ENCODE measurements at places on chromosomes 3 and 15.

- DNase-seq = no peak
Measured at GRCh38 chr15:50576166-50576565, 29.7 kb upstream of the USP50 start.

DNA sequence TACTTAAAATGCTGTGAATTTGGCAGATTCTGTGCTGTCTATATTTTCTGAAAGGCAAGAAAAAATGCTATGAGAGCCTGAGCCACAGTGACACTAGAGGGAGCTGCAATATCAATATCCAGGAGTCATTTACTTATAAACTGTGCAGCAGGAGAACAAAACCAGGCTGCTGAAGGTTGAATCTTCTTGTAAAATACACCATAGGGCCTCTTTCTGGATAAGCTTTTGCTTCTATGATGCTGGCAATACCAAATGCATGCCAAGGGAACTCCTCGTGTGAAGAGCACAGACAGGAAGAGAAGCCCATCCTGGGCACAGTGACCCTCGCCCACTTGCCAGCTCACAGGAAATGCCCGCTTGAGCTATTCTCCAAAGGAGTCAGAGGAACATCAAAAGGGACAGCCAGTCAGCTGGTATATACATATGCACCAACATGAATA is 48.0 kb upstream of the TSPAN3 start:
- DNase-seq = peak; percentile 6

GRCh38 chr15:53831907-53832770 is 72.7 kb upstream of the WDR72 start:
- no peak for DNase-seq

- DNase-seq = no peak
Measured at GRCh38 chr3:10700821-10701220, 115.2 kb upstream of the SLC6A11 start.

DNA sequence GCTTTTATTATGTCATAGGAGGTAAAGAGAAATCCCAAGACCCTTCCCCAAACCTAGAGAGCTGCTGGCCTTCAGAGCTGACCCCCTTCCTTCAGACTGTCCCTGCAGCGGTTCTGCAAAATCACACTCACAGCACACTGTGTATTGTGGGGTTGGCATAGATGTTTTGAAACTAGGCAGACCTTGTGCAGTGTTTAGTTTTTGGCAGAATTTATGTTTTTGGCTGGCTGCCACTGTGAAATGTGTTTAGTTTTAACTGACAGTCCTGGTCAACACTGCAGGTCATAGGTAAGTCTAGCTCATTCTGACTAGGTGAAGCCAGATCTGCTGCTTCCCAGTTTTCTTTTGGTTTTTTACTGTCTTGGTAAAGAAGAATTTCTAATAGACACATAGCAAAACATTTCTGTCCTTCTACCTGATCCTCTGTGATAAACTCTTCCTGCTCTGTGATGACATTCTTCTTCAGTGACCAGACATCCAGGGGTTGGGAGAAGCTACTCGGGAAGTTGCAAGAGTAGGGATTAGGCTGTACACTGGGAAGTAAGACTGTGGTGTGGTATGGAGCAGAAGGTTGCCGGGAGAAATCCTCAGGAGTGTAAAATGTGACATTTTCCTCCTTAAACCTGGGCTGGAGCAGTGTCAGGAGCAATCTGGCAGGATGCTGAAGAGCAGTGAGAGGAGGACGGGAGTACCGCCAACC is 209.6 kb upstream of the MCTP2 start:
- DNase-seq = no peak

GRCh38 chr15:69025320-69025719 is 10.8 kb downstream of the NOX5 start:
- DNase-seq = no peak

- DNase-seq = no peak
Measured at GRCh38 chr15:64224511-64224910, 61.7 kb upstream of the PPIB start.

GRCh38 chr3:88434001-88434400 is 284.2 kb downstream of the C3orf38 start:
- DNase-seq = no peak

GRCh38 chr3:112776836-112777235 is 69.8 kb downstream of the CD200R1L start:
- no peak for DNase-seq

DNA sequence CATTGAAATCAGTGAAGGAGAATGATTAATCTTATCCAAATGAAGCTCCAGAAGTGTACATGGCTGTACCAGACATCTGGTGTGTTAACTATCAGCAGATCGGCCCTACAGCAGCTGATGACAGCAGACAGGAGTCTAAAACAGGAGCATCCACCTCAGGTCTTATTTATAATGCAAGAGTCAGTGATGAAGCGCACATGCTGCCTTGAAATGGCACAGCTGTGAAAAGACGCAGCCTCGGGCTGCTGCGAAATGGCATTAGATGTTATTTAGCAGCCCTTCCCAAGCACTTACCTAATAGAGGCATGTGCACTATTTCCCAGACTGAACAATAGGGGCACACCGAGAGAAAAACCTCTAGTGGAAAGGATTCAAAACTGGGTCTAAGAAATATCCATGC is 472.3 kb upstream of the CBLB start:
- DNase-seq = no peak

- DNase-seq = no peak
Measured at GRCh38 chr15:83158393-83158792, 49.2 kb downstream of the HDGFL3 start.

- no peak for DNase-seq
Measured at GRCh38 chr3:25910997-25911396, 121.1 kb downstream of the OXSM start.

GRCh38 chr3:178435575-178435974 is 100.7 kb upstream of the KCNMB2 start:
- no peak for DNase-seq

DNA sequence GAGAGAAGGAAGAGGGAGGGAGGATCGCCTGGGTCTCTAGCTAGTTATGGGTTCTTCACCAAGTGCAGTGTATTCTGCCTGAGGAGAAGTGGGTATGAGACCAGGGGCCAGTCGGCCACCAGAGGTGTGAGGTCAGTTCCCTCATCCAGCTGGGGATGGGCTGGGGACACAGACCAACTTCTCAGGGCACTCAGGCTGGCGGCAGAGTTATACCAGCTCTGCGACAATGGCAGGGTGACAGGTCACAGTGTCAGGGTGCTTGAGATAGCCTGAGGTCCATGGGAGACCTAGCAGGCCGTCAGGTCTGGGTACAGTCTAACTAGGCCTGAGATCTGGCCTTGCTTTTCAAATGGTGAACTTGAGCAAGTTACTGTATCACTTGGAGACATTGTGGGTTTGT is 31.4 kb upstream of the PLXNA1 start:
- DNase-seq = no peak

- DNase-seq = no peak
Measured at GRCh38 chr3:165835431-165835830, 1.8 kb downstream of the BCHE start.

DNA sequence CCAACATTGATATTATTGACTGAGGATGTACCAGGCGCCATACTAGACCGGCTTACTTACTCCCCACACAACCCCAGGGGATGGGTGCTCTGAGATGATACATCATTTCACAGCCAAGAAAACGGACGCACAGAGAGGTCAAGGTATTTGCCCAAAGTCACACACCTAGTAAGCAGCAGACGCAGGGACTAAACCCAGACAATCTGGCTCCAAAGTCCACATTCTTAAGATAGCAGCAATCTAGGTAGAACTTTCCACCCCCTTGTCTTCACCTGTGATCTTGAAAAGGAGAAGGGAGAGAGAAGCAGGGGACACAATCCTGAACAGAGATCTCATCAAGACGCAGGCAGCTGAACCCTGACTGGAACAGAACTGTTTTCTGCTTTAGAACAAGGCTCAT is 200.6 kb downstream of the XXYLT1 start:
- DNase-seq = no peak

GRCh38 chr3:109563149-109563548 is 225.8 kb upstream of the DPPA4 start:
- peak; percentile 7 for DNase-seq

GRCh38 chr3:196440696-196441095 is 8.5 kb upstream of the UBXN7 start:
- DNase-seq = no peak

DNA sequence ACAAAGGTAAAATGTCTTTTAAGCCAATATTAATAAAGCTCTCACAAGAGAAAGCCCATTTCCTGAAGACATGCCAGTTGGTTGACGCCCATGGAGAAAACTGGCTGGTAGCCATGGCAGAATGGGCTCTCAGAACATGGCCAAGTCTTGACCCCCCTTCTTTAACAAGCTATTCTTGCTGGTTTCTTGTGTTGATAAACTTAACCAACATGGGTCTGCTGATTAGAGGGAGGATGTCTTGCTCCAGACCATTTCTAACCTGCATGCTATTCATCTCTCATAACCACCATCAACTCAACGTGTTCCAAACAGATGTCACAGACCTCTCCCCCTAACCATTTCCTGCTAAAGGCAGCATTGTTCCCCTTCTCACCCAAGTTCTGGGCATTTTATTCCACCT is 25.7 kb downstream of the NTRK3 start:
- DNase-seq = no peak

DNA sequence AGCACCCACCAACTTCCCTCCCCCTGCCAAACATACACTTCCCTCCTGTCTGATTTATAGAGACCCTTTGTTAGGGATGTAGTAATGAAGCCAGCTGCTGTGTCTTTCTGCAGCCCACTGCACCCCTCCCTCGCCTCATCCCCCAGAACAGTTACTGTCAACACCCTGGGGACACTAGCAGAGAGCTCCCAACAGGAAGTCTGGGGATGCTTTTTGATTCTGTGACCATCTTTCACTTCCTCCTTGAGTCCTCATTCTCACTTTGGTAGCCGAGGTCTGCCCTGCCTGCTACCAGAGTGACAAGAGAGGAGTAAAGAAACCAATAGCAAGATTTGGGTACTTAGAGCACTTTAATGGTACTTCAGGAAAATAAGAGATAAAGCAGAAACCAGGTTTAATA is 201.6 kb downstream of the SATB1 start:
- no peak for DNase-seq
